Stimulated activated CD4-positive, alpha-beta T cell treated with anti-CD3 and anti-CD28 coated beads, Interleukin-2, amount 100 ng/mL, for 24 hours (primary cell): ENCODE measurements at places on chromosomes 2 and 18.

DNA sequence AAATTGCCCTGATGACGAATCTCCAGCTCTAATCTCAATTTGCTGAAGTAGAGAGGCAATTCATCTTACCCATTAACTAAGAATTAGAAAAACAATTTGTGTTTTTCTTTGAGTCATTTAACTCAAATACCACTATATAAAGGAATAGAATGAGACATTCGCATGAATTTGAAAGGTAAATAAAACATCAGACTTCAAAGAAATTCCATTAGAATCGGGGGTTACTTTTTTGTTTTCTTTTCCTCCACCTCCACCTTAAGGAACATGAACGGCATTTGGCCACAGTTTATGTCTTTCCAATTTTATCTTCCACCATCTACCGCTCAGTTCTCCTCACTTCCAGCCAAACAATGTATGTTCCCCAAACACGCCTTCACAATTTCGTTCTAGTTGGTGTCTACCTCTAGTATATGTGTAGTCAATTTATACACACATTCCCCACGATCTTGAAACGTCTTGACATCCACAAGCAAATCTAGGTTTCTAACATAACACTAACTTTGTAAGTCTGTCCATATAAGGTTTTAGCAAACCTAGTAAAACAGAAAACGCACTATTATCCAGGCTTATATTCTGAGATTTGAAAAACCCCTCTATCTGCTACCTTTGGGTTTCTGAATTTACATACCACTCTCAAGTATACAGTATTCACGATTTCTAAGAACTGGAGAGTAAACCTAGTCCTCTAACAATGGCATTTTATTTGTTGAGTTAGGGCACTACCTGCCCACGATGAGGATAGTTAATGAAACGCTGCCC is 1.2 kb upstream of the SMCHD1 start:
- no peak for DNase-seq

DNA sequence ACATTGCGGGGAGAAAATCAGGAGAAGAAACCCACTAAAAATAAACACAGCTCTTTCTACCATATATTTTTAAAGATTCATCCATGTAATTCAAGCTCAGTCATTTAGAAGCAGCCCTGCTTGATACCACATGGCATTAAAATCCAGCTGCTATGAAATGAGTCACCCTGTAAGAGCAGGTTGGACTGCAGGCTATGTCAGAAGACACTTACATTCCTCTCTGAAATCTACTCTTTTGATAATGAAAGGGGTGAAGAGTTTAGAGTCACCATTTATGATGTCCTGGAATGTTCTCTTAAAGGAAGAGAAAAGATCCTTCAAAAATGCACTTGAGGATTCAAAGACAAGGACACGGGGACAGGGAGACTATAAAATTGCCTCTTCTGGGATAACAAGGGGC is 100.6 kb upstream of the APCDD1 start:
- no peak for DNase-seq

DNA sequence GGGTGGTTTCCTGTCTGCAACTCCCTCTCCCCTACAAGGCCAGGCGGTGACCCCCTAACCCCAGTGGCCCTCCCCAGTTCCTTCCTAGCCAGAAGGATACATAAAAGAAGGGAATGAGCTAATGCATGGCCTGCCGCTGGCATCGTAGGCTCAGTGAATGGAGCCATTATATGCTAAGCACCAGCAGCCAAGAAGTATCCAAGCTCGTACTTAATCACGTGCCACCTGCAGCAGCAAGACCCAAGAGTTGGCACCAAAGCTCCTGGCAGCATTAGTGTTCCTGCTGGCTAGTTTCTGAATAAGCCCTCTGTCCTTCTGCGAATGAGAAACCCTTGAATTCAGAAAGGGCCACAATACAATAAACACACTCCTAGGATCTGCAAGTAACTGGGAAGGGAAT is 4.3 kb downstream of the DBI start:
- DNase-seq, result no peak

- no peak for DNase-seq
Measured at GRCh38 chr2:175026385-175026784, 21.2 kb upstream of the CHN1 start.

- no peak for DNase-seq
Measured at GRCh38 chr2:111039628-111040383, 80.9 kb upstream of the BCL2L11 start.

GRCh38 chr2:74952575-74952974 is 5.9 kb upstream of the POLE4 start:
- no peak for DNase-seq
